HepG2 (cell line): ENCODE measurements at places on chromosomes 3 and 15. TPM values are rescaled to one million over a fixed set of nuclear protein-coding genes. Genes with fewer than 3 reads are reported as not detected.

DNA sequence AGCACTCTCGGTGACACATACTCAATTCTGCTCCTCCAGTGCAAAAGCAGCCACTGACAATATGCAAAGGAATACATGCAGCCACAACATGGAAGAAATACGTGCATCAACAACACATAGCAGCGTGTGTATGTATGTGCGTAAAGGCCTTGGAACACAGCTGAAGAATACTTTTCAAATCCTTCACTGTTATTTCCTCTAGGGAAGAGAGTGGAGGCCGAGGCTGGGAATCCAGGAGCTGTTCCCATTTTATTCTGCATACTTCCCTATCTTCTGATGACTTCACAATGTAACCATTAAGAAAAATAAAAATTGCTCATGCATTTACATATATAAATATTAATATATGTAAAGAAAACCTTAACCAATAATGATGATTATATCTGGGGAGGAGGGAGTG lies 36.6 kb upstream of the MGLL start:
- no peak for DNase-seq
- H3K27ac ChIP-seq = no peak overlapping the region
- H3K4me1 ChIP-seq = no peaks in the 10 kb centered on the region
- H3K36me3 ChIP-seq = no peaks in the 10 kb centered on the region
- H3K27me3 ChIP-seq = no peaks in the 10 kb centered on the region; the same call in 1 of the 2 replicates
- no peak overlapping the region for H3K4me3 ChIP-seq

CLN6 gene
- total RNA-seq = 11.1 and 27.1 TPM in 2 replicates

CDCP1 gene
- 0.14 and 0.18 TPM in 2 replicates for total RNA-seq

GOLGA6L9 gene
- total RNA-seq = 1.3 and 2.2 TPM in 2 replicates

CELSR3 gene
- total RNA-seq = 3.2 and 5.4 TPM in 2 replicates

- H3K27me3 ChIP-seq = no peaks in the 10 kb centered on the region
- no peaks in the 10 kb centered on the region for H3K4me1 ChIP-seq
- no peak overlapping the region for H3K4me3 ChIP-seq
- H3K27ac ChIP-seq = no peak overlapping the region
These were observed 38.7 kb downstream of the HSPBAP1 start for GRCh38 chr3:122754929-122755328.

SCAMP5 gene
- total RNA-seq = 31.1 and 34.3 TPM in 2 replicates

SNX22 gene
- total RNA-seq = 3.1 and 5.5 TPM in 2 replicates

GRCh38 chr15:58154769-58155168 lies 16.6 kb downstream of the AQP9 start:
- no peaks in the 10 kb centered on the region for H3K4me1 ChIP-seq
- H3K27ac ChIP-seq = no peak overlapping the region
- DNase-seq = no peak
- no peaks in the 10 kb centered on the region for H3K36me3 ChIP-seq

CCK gene
- total RNA-seq = not detected in 2 replicates

ABCC5 gene
- 7.8 and 12.7 TPM in 2 replicates for total RNA-seq

GRCh38 chr15:84633311-84634227 lies 20.5 kb downstream of the WDR73 start:
- H3K36me3 ChIP-seq = peaks cover 5% of the 10 kb centered on the region; the same call in 1 of the 2 replicates
- H3K4me1 ChIP-seq = peaks cover 42% of the 10 kb centered on the region
- H3K4me3 ChIP-seq = peak overlapping the region; percentile 68

DNA sequence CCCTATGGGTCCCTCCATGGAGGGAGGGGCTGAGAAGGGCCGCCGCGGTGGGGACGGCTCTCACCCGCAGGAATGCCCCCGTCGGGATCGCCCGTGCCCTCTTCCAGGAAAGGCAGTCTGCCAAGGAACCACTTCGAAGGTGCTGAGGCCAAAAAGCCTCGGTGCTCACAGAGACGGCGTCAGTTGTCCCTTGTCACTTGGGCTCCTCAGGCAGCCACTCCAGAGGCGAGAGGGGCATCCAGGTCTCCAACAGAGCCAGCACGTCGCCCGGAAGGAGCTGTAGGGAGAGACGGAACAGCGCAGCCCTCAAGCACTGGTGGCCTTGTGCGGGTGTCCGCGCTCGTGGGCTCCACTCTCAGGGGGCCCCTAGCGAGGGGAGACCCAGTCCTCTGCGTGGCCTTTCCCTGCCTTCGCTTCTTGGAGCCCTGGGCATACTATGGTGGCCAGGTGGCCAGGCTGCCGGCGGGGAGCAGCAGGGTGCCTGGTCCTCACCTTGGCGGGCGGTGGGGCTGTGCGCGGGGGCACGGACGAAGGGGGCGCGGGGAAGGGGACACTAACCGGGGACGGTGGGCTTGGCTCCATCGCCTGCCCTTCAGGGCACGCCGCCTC lies 994 bp downstream of the MESP1 start:
- H3K27ac ChIP-seq = no peak overlapping the region
- H3K4me1 ChIP-seq = peaks cover 8% of the 10 kb centered on the region
- DNase-seq = no peak

GRCh38 chr15:27583651-27584050 lies 515.5 kb downstream of the OCA2 start:
- no peaks in the 10 kb centered on the region for H3K36me3 ChIP-seq
- no peaks in the 10 kb centered on the region for H3K4me1 ChIP-seq
- no peak overlapping the region for H3K27ac ChIP-seq
- H3K27me3 ChIP-seq = 0 out of 3 replicates have a peak, but pooled peaks cover 3% of the 10 kb centered on the region
- no peak overlapping the region for H3K4me3 ChIP-seq
- no peak for DNase-seq

DNA sequence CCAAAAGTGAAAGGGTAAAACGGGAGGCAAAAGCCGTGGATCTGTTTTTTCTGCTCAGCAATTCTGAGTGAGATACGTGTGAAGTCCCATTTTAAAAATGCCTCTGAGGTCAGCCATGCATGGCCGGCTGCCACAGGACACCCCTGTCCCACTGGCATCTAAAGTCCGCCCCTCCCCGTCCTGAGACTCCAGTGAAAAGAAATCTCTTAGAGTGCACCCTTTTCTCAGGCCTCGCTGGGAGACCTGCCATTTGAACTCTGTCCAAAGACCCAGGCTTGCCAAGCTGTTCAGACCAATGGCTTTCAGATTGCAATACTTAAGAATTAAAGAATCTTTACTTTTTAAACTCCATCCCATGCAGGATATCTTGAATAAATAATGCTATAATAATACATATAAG lies 61.0 kb upstream of the SLC24A5 start:
- H3K27ac ChIP-seq = no peak overlapping the region
- peaks cover 15% of the 10 kb centered on the region for H3K4me1 ChIP-seq
- no peak overlapping the region for H3K4me3 ChIP-seq
- no peaks in the 10 kb centered on the region for H3K36me3 ChIP-seq

DNA sequence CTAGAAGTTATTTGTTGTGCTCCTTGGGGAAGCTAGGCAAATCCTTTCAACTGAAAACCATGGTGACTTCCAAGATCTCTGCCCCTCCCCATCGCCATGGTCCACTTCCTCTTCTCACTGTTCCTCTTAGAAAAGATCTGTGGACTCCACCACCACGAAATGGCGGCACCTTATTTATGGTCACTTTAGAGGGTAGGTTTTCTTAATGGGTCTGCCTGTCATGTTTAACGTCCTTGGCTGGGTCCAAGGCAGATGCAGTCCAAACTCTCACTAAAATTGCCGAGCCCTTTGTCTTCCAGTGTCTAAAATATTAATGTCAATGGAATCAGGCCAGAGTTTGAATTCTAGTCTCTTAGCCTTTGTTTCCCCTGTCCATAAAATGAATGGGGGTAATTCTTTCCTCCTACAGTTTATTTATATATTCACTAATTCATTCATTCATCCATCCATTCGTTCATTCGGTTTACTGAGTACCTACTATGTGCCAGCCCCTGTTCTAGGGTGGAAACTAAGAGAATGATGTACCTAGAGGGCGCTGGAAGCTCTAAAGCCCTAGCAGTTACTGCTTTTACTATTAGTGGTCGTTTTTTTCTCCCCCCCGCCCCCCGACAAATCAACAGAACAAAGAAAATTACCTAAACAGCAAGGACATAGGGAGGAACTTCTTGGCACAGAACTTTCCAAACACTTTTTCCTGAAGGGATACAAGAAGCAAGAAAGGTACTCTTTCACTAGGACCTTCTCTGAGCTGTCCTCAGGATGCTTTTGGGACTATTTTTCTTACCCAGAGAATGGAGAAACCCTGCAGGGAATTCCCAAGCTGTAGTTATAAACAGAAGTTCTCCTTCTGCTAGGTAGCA lies 657 bp downstream of the PATL2 start:
- peak overlapping the region; percentile 85 for H3K4me3 ChIP-seq
- peak overlapping the region; percentile 96 for H3K27ac ChIP-seq
- no peak for DNase-seq
- peaks cover 36% of the 10 kb centered on the region for H3K4me1 ChIP-seq
